ENCODE measurements at places on chromosomes 6 and 20. TPM values are rescaled to one million over a fixed set of nuclear protein-coding genes. Genes with fewer than 3 reads are reported as not detected.

CLPSL1 gene
- not detected for total RNA-seq

LGSN gene
- total RNA-seq: not detected

DNA sequence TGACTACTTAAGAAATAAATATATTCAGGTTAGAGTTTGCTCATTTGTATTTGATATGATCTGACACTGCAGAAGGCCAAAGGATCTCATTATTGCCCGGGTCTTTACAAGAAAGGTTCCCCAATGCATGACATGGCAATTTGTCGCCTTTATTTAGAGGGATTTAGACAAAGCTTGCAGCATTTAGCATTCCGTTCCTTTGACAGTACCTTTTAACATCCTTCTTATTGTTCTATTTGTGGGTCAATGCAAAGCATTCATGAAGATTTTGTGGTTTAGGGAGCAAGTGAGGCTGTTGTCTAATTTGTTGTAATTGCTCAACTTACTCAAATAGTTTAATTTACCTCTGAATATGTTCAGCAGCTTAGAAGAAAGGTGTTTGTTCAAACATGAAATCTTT is 230.8 kb upstream of the FLRT3 start:
- no peaks in the 10 kb centered on the region for H3K4me1 ChIP-seq
- no peak for DNase-seq
- H3K36me3 ChIP-seq: no peaks in the 10 kb centered on the region
- no peaks in the 10 kb centered on the region for H3K27me3 ChIP-seq
- H3K27ac ChIP-seq: no peak overlapping the region
- no peak overlapping the region for H3K4me3 ChIP-seq

PRR18 gene
- 0.21 TPM for total RNA-seq

Measured in thyroid gland (tissue), 4 donors.